Pons (tissue), 1 donor: ENCODE measurements at places on chromosomes 1 and 21.

DNA sequence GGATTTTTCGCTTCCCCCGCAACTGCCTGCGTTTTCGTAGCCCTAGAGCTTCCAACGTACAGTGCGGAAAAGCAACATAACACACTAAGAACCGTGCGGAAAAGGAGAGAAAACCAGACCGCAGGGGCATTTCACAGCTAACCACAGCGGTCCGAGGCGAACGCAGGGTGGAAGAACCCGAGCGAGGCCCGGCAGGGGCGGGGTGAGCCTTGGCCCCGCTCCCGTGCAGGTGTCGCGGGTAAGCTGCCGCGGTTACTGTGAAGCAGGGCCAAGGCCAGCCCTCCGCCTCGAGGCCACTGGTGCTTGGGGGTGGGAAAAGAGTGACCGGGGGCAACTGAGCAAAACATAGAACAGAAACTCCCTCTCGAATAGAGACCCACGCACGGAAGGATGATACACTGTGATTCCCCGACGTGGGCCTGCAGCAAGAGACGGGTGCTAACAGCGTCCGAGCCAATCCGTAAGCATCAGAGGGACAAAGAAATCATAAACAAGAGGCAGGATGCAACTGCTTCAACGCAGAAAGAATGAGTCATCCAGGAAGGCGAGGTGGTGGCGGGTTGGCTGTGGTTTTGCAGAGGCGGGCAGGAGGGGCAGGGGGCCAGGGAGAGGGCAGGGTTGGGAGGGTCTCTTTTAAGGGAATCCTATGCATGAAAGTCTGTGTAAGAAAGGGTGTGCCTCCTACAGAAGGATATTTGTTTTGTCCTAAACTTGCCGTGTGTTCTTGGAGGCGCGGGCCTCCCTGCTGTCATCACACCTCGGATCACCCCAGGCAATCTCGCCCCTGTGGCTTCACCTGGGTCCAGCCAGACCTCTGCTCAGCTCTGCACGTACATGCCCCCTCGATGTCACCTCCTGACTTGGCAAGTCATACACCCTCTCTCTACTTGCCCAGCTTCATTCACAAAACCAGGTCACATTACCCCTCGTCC is 7.3 kb downstream of the GNG4 start:
- DNase-seq = no peak

GRCh38 chr21:35716876-35717565 is 343.3 kb downstream of the SETD4 start:
- DNase-seq = no peak

- DNase-seq = peak; percentile 49
Measured at GRCh38 chr1:52296345-52296744, 69.7 kb downstream of the CC2D1B start.

- no peak for DNase-seq
Measured at GRCh38 chr1:37360011-37360410, 114.4 kb upstream of the ZC3H12A start.

GRCh38 chr21:33124889-33125288 is 54.9 kb downstream of the OLIG1 start:
- no peak for DNase-seq

DNA sequence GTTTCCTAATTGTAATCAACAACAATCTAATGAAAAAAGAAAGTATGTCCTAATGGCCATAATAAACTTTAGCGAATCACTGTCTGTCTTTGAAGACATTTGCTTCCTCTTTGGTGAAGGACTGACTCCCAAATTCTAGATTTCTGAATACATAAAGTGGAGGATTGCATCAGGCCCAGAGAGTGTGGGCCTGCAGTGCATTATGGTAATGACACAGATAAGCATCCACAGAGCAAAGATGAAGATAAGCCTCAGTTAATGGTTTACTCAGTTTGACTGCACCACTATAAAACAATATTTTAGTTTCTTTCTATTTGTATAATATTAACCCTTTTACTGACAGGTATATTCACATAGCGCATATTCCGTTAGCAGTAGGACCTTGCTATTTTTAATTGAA is 365.5 kb downstream of the KCTD3 start:
- DNase-seq = no peak

- DNase-seq = no peak
Measured at GRCh38 chr1:17215545-17215890, 10.6 kb downstream of the PADI1 start.

- no peak for DNase-seq
Measured at GRCh38 chr1:67704351-67704750, 19.4 kb downstream of the GADD45A start.

- no peak for DNase-seq
Measured at GRCh38 chr1:31016868-31017267, 48.6 kb downstream of the PUM1 start.

DNA sequence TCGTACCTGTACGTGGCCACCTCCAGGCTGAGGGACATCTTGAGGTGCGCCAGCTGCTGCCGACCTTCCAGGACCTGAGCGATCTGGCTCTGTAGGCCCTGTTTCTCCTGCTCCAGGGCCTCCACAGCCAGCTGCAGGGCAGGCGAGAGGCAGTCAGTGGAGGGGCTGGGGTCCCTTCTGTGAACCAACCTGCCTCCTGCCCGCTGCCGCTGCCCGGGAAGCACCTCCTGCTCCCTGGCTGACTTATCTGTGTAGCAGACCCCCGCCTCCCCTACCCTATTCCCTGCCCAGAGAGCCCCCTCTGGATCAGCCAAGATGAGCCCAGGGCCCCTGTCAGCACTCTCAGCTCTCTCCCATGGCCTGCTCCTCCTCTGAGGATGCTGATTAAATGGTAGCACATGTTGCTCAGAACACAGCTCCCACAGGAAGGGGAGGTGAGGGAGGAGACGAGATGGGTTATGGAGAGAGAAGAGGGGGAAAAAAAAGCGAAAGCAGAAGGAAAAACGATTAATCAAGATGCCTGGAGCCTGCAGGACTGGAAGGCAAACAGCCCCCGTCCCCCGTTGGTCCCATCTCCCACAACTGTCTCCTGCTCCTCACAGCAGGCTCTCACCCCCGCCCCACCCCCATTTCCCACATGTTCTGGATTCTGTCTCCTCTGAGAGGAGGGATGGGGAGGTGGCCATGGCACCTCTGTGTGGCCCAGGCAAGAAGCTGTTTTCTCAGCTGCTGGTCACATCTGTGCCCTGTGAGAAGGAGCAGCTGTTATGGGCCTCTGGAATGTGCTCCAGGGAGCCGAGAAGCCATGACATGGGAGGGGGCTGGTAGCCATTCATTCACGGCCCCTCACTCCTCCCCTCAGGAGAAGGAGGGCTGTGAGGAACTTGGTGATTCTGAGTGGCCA is 1.7 kb downstream of the NES start:
- no peak for DNase-seq

DNA sequence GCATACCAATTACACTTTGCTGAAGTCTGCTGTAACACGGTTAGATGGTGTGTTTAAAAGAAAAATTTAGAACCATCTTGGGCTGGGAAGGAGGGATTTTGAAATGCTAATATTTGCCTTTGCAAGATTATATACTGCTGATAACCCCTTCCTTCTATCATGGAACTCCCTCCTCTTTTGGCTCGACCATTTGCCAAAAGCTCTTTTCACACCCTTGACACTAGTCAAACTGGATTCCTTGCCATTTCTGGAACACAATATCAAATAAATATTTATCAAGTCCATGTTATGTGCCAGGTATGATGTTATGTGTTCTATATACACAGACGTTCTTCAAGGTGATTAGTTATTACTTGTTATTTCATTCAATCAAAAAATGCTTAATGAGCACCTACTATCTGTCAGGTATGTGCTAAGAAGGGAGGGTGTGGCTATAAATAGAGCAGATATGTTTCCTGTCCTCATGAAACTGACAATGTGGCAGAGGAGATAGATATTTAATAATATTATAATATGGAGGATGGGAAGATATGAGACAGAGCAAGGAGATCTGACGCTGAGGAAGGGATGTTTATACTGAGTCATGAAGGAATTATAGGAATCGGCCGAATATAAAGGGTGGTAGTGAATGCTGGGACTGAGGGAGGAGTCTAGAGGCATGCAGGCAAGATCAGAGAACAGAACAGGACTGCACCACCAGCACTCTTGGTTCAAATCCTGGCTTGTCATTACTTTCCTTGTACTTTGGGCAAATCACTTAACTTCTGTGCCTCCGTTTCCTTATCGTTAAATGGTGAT is 16.1 kb upstream of the XPR1 start:
- DNase-seq = no peak

- no peak for DNase-seq
Measured at GRCh38 chr1:230382001-230382491, 44.1 kb downstream of the PGBD5 start.

DNA sequence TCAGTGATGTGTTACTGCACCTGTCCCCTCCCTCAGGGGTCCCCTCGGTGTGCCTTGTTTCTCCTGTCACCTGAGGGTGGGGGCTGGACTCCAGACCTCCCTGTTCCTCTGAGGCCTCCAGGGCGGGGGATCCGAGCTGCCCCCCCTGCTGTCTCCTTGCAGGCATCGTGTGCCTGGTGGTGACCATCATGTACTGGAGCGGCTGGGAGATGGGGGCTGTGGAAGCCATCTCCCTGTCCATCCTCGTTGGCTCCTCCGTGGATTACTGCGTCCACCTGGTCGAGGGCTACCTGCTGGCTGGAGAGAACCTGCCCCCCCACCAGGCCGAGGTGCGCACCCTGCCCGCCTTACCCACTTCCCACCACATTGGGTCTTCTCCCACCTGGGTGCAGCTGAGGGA is 56.4 kb downstream of the DISP3 start:
- DNase-seq = no peak

GRCh38 chr1:14404862-14405301 is 193.6 kb upstream of the KAZN start:
- DNase-seq = no peak

DNA sequence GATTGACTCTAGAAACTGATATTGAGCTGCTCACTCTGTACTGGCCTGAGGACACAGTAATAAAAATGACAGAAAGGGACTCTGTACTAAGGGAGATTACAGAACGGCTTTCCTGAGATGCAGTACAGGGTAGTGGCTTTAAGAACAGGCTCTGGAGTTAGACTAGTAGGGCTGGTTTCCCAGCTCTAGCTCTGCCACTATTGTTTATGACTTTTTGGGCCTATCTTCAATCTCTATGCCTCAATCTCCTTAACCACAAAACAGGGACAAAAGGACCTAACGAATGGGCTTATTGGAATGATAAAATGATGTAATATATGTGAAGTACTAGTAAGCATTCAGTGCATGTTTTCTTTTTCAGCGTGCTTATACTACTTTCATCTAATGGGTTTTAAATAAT is 1.4 kb downstream of the DEPDC1 start:
- DNase-seq = no peak

GRCh38 chr1:36223381-36223995 is 755 bp upstream of the THRAP3 start:
- peak; percentile 66 for DNase-seq

DNA sequence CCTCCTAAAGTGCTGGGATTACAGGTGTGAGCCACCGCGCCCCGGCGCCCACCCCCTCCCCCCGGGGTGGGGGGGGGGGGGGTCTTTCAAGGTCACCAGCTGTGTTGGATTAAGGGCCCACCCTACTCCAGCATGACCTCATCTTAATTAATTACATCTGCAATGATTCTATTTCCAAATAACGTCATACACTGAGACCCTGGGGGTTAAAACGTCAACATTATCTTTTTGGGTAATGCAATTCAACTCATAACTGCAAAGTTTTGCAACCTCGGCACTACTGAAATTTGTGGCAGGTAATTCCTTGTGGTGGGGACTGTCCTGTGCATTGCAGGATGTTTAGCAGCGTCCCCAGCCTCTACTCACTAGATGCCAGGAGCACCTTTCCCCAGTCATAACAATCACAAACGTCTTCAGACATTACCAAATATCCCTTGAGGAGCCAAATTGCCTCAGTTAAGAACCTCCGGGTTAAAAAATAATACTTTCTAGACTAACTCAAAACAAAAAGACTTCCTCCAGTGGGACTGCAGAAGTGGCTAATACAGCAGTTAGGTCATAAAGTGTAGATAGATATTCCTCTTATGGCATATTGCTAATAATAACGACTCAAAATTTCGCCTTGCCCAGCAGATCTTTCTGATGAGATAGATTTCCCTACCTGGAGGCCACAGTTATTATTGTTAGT is 233.0 kb upstream of the KAZN start:
- DNase-seq = no peak

DNA sequence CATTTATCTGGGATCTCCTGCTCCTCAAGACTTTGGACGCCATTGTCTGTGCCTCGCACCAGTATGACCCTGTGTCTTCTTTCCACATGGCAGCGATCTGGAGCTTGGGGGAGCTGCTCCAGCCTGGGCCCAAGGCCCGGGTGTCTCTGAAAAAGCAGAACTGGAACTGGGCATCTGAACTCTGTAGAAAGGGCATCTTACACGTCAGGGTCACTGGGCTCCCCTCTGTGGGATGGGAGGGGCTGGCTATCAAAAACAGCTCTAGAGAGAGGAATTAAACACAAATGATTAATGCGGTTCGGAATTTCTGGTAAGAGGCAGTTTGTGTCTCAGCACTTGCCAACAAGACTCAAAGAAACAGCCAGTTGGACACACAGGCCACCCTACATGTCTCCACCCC is 16.1 kb downstream of the FCRL1 start:
- peak; percentile 19 for DNase-seq

DNA sequence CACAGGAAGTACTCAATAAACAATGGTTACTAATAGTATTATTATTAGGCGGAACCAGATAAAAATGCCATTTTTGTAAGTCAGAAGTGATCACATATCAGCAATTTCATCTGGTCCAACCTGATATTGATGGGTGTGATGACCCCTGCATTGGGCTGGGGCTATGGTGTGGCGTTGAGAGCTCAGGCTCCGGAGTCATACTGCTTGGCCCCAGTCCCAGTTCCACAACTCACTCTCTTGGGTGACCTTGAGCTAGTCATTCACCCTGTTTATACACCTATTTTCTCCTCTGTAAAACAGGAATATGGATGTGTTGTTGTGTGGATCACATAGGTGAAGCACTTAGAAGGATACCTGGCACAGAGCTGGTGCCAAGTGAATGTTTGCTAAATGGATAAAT is 229.4 kb upstream of the POU3F1 start:
- DNase-seq = no peak

DNA sequence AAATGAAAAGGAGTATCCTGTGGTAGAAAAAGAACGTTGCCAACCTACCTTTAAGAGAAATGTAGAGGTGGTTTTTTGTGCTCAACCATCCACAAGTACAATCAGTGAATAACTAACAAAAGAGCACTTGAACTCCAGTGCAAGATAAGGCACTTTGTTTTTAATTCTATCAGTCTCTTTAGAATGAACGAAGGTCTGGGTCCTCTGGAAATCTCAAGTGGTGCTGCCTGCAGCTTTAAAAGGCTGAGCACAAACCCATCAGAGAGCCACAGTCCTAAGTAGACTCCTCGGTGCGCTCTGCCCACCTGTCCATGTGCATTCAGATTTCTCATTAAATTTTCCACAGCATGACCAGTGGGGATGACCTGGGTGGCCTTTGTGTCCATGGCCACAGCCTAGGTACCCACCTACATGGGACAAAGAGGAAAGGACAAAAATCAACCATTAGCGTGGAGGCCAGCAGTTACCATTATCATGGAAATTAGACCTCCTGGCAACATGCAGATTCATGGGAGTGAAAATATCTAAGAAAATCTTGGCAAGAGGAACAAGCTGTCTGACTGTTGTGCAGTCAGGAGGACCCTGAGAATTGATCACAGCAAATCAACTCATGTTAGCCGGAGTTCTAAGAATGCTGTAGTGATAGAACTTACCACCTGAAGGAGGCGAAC is 9.4 kb downstream of the TRIM45 start:
- DNase-seq = no peak

GRCh38 chr1:1183833-1184775 is 10.4 kb downstream of the TTLL10 start:
- DNase-seq = no peak
